ENCODE measurements at places on chromosomes 1 and 21.

DNA sequence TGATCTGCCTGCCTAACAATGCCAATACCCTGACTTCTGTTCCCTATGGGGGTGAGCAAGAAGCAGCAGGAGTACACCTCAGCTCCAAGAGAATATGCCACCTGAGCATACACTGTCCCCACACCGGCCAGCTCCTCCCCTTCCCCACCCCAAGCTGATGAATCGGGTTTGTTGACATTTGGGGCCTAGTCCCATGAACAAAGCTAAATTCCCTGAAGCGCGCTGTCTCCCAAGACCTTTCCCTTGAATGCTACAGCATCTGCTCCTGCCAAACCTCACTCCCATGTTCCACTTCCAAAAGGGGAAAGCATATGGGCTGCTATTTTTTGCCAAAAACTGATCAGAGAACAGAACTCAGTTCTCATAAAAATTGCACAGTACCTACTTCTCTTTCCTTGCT lies 220.4 kb upstream of the CAMK1G start:
- no peak for DNase-seq

GRCh38 chr1:180117764-180118116 lies 36.9 kb upstream of the QSOX1 start:
- no peak for DNase-seq

DNA sequence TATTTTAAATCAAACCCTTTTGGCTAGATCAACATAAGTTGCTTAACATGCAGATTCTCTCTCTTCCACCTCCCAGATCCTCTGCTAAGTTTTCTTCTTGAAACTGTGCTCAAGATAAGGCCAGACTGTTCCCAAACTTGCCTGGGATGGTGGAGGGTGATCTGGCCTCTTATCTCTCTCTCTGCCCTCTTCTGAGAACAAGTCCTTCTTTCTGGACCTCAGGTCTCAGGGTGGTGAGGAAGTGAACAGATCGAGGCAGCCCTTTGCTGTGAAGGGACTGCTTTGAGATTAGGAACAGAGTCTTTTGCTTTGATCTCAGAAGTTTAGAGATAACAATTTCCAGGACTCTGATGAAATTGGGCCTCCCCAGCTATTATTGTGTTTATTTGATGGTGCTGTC lies 70.7 kb downstream of the HUNK start:
- DNase-seq: no peak

DNA sequence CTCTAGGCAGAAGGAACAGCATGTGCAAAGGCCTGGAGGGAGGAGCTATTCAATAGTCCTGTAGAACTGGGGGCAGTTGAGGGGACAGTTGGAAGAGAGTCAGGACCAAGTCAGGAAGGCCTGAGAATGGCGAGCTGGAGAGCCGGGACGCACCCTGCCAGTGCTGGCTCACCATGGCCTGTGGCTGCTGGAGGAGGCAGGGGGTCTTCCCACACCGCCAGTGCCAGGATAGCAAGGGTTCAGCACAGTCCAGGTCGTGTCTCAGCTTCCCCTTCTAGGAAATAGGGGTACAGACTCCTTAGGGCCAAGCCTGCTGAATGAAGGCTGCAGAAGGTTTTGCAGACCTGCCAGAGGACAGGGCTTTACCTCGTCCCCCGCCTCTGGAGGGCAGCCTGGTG lies 7.3 kb downstream of the PODN start:
- no peak for DNase-seq

GRCh38 chr21:15058854-15059263 lies 5.9 kb downstream of the NRIP1 start:
- DNase-seq: no peak

- DNase-seq: no peak
Measured at GRCh38 chr1:79105500-79105899, 99.0 kb upstream of the ADGRL4 start.

DNA sequence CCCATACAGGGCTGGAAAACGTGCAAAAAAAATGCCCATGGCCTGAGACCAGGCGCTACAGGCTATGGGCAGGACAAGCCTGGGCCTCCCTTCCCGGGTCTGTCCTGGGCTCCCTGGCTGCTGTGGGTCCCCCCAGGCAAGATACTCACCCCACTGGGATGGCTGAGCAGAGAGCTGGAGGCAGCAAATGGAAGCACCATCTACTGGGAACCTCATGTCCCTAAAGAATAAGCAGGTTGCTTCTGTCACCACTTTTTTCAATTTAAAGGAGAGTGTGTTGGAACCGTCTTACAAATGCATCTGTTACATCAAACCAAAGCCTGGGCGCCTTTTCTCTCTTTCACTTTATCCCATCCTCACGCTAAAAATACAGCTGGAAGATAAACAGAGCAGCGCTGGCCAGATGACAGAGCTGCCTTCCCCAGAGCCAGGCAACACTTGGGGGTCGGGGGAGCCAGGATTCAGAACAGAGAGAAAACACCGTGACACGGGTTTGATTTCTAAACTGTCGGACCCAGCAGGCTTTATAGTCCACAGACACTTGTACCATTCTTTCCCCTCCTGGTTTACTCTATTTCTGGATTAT lies 262.1 kb upstream of the VAMP3 start:
- DNase-seq: no peak

All from GOT3 (cell line).